ENCODE measurements at places on chromosomes 3 and 15.

DNA sequence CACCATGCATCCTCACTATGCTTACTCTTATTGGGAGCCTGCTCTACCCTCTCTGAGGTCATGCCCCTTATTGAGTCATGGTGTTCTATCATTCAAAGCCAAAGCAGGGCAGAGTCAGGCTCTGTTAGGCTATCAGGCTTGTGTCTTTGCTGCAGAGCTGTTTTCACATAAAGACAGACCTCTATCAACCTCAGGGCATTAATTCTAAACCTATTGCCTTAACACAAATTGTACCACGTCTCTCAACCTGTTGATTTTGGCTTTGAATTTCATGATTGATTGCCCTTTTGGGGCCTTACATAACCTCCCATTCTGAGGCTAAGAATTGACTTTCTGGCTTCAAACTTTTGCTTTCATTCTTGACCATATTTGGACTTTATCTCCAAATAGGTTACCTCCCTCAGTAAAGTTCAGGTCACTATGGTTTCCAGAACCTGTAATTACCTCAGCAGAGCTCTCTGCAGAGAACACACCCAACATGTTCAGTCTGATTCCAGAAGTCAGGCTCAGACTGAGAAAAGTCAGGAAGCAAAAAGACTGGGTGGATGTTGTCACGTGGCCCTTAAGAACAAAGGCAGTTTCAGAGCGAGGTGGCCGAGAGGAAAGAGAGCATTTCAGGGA, 221.4 kb upstream of the NANOGP8 start:
- no peak for DNase-seq

GRCh38 chr3:45329761-45330305, 58.5 kb upstream of the LARS2 start:
- DNase-seq: no peak

GRCh38 chr3:8555113-8555661, 53.6 kb downstream of the LMCD1 start:
- no peak for DNase-seq

- no peak for DNase-seq
Observed at GRCh38 chr15:36172955-36173354, 406.5 kb upstream of the CDIN1 start.

- DNase-seq: no peak
Observed at GRCh38 chr3:156790156-156790555, 36.0 kb upstream of the LEKR1 start.

- DNase-seq: no peak
Observed at GRCh38 chr15:43988900-43989299, 162.1 kb downstream of the WDR76 start.

DNA sequence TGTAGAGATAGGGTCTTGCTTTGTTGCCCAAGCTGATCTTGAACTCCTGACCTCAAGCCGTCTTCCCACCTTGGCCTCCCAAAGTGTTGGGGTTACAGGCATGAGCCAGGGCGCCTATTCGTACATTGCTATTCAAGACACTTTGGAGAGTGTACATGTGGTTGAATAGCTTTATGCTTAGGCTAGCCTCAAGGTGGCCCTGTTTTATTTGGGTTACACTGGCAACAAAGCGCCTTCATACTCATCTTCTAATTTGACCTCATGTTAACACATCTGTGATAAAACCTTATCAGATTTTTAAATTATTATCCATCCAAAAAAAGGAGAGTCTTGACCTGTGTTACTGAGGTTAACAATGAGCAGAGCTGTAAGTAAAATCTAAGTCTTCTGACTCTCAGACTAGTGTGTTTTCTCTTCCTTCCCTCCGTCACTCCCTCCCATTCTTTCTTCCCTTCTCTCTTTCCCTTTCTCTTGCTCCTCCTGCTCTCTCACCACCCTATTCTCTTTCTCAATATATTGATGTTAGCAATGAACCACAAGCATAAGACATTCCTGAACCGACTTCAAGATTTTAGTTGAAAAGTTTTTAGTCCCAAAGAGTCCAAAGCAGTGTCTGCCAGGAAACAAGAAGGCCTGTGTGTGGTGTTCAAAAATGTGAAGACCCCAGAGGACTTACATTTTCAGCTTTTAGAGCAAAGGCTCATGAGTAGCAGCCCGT, 603.7 kb upstream of the CFAP20DC start:
- no peak for DNase-seq

Data from CD4-positive, alpha-beta T cell treated with Interleukin-17A for 4 hours (primary cell).